Hematopoietic multipotent progenitor cell treated with erythropoietin and hydrocortisone succinate and interleukin-3 and kit ligand, for 8 days (in vitro differentiated cells): ENCODE measurements at places on chromosomes 6 and 20.
A peak's percentile ranks its signal among the peaks of the same experiment; 100 is the strongest.

- no peak for DNase-seq
Observed at GRCh38 chr6:2885967-2886735, 17.0 kb downstream of the SERPINB9 start.

DNA sequence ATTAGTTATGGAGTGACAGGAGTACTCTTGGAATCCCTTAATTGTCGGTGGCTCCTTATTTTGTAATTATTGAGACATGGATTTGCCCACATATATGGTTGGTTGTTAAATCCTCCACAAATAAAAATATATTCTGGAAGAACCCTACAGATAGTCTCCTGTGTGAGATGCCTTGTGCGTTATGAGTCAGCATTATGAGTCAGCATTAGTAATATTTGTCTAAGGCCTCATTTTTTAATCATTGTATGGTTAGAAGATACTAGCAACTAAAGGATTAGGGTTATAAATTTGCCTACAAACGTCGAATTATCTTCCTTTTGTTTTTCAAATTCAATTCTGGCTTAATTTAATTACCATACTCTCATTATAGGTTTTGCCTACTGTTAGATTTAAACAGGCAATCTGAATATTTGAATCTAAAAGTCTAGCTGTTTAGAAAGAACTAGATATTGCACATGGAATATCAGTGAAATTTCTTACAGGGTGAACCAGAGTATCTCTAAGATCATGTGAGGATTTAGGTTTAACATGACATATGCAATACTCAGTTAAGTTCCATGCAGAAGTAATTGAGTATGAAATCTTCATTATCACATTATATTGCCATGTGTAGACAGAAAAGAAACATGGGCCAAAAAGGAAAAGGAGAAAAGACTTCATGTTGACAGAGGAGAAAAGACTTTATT lies 5.9 kb downstream of the C6orf58 start:
- DNase-seq, result no peak

- peak; percentile 88 for DNase-seq
Observed at GRCh38 chr20:49186535-49187329, 1.4 kb downstream of the STAU1 start.

- DNase-seq, result no peak
Observed at GRCh38 chr6:79410806-79411205, 126.4 kb downstream of the LCA5 start.

DNA sequence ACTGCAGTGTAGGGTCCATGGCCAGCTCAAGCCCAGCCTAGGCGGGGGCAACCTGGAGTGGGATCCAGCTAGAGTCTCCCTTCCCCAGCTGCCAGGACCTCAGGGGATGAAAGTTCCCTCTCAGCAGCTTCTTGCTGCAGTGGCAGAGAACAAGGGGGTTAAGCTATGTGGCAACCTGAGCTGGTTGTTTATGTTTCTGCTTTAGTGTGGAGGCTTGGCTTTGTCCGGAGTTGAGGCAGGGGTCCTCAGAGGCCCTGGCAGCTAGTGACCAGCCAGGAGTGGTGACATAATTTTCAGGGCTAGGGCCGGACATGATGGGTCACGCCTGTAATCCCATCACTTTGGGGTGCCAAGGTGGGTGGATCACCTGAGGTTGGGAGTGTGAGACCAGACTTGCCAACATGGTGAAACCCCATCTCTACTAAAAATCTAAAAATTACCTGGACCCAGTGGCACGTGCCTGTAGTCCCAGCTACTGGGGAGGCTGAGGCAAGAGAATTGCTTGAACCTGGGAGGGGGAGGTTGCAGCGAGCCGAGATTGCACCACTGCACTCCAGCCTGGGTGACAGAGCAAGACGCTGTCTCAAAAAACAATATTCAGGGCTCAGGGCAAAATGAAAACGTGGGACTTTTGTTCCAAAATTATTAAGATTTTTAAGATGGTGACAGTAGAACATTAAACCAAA lies 8.5 kb upstream of the PCIF1 start:
- no peak for DNase-seq

DNA sequence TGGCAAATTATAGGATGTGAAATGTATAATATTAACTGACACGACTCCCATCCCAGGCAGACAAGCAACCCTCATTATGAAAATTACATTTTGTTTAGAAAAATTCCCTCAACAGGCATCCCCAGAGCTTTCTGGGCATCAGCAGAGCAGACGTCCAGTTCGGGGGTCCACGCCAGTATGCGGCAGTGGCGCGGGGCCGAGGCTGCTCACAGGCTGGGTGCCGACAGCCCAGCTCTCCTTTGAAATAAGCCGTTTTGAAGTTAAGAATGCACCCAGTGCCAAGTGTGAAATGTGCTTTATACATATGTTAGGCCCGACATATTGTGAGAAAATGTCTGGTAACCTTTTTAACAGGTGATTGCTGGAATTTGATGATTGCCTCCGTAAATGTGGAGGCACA lies 50.4 kb downstream of the RPP40 start:
- DNase-seq, result no peak

DNA sequence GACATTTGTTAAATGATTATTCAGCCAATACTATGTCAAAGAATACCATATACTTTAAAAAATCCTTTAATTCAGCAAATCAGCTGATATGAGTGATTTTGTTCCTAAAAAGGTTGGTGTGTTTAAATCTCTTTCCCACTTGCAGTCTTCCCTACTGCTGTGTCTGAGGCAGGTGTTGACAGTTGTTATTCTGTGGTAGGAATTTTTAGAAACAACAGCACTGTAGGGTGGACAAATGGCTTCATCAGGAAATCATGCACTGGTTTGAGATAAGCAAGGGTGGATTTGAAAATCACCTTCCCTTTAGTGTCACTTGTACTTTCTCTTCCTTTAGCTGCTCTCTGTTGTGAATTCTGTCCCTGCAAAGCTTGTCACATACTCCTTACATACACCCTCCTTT lies 213.7 kb upstream of the SGK1 start:
- no peak for DNase-seq

GRCh38 chr6:111633822-111634221 lies 28.1 kb upstream of the TRAF3IP2 start:
- DNase-seq, result no peak

DNA sequence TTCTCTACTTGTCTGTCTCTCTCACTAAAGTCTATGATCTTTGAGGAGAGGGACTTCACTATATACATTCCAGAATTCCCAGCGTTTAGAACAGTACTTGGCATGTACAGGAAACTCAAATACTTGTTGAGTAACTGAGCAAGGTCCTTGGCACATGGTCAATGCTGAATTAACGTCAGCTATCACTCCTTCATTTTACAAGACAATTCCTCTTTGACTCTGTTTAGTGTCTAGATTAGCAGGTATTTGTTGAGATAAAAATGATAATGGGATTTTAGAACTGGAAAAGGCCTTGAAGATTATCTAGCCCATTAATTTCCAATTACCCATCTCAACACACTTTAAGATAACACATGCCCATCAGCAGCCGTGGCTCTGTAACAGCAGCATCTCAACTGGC lies 6.6 kb upstream of the GUCA1B start:
- DNase-seq, result no peak

DNA sequence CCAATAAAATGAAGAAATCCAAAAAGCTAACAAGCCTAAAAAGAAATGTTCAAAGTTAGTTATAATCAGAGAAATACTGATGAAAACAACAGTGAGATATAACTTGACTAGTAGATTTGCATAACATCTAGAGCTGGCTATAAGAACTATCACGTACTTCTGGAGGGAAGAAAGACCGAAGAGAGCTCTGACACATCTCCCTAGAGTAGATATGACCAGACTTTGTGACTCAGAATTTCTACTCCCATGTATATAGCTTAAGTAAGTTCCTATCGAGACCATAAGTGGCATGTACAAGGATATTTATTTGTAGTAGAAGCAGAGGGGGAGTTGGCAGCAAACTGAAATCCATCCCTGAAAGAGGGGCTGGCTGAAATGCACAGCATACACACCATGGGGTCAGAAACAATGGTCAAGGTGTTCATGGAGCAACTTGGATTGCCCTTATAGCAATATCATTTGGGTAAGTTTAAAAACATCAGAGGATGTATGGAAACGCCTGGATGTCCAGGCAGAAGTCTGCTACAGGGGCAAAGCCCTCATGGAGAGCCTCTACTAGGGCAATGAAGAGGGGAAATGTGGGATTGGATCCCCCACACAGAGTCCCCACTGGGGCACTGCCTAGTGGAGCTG lies 25.6 kb upstream of the IL17A start:
- no peak for DNase-seq

GRCh38 chr20:21812379-21812778 lies 106.9 kb downstream of the PAX1 start:
- no peak for DNase-seq

- no peak for DNase-seq
Observed at GRCh38 chr6:46921731-46922130, at the start of gene ADGRF5. ADGRF5 (minus strand) TSS chr6:46921938; CDS start chr6:46906762, 15,176 bp downstream.

DNA sequence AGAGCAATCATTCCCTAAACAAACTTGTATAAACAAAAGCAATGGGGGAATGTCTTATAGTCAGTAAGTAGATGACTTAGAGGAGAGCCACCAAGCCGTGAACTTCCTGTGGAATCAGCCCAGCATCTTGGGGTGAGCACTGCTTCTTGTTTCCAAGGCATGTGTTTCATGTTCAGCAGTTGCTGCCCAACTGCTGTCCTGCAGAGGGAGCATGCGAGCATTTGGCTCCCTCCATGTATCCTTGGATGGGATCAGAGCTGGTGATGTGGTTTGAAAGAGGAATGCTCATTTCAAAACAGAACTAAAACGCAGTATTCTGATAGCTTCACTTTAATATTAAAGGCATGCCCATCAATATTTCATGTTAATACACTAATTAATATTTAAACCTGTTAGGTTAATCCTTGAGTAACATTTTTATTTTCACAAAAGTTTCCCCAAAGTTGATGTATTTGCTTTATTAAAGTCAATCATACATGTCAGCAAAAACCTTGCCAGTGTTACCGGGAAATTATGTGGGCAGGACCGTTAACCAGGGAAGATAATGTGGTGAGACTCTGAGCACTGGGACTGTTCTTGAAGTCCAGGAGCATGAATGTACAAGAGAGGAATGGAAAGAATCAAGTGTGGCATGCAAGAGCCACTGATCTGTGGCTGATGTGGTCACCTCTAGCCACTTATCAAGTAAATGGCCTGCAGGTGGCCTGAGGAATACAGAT lies 172.1 kb upstream of the GGTLC1 start:
- peak; percentile 32 for DNase-seq

DNA sequence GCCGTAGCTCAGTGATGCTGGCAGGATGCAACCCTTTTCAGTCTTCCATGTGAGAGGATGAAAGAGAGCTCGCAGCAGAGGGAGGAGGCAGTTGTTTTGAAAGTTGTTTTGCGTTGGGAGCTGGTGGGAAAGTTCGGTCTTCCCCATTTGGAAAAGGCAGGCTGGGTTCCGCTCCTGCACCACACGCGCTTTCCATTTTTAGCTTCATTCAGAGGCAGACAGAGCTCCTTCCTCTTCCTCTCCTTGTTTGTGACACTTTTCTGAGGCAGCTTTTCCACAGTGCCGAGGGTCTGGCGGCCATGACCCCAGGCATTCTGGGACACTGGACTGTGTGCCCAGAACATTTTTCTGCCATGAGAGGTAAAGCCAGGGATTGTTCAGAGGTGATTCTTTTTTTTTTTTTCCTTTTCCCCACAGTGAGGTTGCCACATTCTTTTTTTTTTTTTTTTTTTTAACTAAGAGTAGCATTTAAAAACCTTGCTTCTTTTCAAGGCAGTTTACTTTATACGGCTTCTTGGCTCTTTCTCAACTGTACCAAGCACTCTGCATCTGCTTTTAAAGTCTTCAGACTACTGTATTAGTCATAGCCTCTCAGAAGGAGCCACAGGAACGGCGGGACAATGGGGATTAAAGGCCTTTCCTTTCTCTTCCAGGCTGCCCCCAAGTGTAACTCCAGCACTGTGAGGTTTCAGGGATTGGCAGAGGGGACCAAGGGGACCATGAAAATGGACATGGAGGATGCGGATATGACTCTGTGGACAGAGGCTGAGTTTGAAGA lies 1.6 kb downstream of the PRDM1 start:
- DNase-seq, result no peak

- no peak for DNase-seq
Observed at GRCh38 chr6:43295456-43295855, 2.6 kb upstream of the SLC22A7 start.

GRCh38 chr20:55057779-55058415 lies 582.5 kb downstream of the DOK5 start:
- DNase-seq, result peak; percentile 11

GRCh38 chr20:21151791-21152190 lies 25.9 kb downstream of the KIZ start:
- DNase-seq, result no peak

DNA sequence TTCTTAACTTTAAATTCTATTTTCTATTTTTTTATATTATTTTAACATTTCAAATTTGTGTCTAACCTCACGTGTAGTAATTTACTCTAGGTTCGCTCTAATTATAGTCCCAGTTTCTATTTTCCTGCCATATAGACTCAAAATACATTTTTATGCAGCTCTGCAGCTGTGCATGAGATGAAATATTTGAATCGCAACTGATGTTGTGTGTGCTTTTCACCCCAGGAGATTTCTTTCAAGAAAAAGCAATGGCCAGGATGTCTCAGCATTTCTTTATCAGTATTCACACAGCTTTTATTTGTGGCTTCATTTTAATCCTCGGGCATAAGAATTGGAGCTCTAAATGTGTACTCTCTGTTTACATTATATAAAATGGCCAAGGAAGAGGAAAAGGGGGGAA lies 157.6 kb downstream of the HDGFL1 start:
- no peak for DNase-seq

- DNase-seq, result no peak
Observed at GRCh38 chr6:7129784-7130569, 22.2 kb downstream of the RREB1 start.

DNA sequence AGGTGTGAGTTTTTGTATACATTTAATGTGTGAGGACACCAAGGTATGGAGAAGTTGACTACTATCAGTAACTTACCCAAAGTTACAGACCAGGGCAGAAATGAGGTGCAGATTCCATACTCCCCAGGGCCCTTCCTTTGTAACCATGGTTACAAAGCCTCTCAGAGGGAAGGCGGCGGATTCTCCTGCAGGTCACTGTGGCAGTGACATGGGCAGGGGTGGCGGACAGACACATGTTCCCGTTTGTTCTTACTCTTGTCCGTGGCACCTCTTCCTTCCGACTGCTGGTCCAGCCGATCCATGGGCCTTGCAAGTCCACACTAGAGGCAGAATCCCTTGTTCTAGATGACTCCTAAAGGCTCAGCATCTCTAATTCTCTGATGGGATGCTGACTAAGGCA lies 43.0 kb downstream of the PDYN start:
- DNase-seq, result no peak

GRCh38 chr6:46583081-46583480 lies 69.5 kb downstream of the CYP39A1 start:
- DNase-seq, result no peak

DNA sequence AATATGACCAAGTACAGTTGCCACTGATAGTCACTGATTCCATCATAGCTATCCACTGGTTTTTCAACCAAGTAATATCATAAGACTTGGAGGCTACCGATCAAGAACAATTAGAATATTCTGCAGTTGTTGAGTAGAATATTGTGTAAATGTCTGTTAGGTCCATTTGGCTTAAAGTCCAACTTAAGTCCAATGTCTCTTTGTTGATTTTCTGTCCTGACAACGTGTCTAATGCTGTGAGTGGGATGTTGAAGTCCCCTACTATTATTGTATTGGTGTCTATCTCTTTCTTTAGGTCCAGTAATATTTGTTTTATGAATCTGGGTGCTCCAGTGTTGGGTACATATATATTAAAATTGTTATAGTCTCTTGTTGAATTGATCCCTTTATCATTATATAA lies 13.9 kb downstream of the ARFGEF3 start:
- DNase-seq, result no peak
